RPMI7951 (cell line): ENCODE measurements at places on chromosomes 5 and 9. TPM values are rescaled to one million over a fixed set of nuclear protein-coding genes. Genes with fewer than 3 reads are reported as not detected.
A peak's percentile ranks its signal among the peaks of the same experiment; 100 is the strongest.

DNA sequence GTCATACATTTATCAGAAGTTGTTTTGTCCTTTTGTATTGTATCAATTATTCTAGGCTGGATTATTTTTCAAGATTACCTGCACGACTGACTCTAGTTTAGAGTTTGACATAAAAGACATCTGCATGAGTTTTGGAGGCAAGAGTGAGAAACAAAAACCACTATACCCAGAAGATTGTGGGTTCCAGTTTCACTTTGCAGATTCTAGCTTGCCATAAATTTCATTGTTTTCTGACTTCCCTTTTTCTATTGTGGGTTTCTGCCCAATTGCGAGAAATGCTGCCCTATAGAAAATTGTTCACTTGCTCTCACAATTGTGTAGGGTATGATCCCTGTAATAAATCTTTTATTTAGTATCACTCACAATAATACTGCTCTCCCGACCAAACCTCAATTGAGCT lies 1043.4 kb upstream of the CDH10 start:
- DNase-seq = no peak

The TMEM167A gene
- total RNA-seq = 117 and 145 TPM in 2 replicates

The UBE2D2 gene
- total RNA-seq = 75.7 and 83.7 TPM in 2 replicates

The CCDC192 gene
- not detected in 2 replicates for total RNA-seq

DNA sequence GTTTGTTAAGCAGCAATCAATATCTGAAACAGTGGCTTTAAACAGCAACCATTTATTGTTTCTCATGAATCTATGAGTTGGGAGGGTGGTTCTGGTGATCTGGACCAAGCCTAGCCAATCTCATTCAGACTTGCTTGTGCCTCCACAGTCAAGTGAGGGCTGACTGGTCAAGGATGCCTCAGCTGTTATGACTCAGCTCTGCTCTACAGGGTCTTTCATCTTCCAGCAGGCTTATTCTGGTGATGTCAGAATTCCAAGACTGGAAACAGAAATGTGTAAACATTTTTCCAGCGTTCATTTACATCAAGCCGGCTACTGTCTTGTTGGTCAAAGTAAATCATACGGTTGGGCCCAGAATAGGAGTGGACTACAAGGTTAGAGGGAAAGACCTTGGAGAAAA lies 2.5 kb upstream of the PIP5K1B start:
- peak; percentile 3 for DNase-seq

The LRRC70 gene
- 0.12 and 0.59 TPM in 2 replicates for total RNA-seq

- DNase-seq = no peak
These were observed 19.6 kb downstream of the BAAT start for GRCh38 chr9:101365181-101365580.

The SEC61B gene
- 267 and 309 TPM in 2 replicates for total RNA-seq

The DBH gene
- not detected in 2 replicates for total RNA-seq

- peak; percentile 76 for DNase-seq
These were observed 23.5 kb upstream of the ALDOB start for GRCh38 chr9:101458963-101459631.

The KIAA1958 gene
- 1.7 TPM in 2 replicates for total RNA-seq

- DNase-seq = peak; percentile 80
These were observed 120.5 kb downstream of the PRDM6 start for GRCh38 chr5:123209502-123210027.

- DNase-seq = no peak
These were observed 83.5 kb upstream of the RIOK2 start for GRCh38 chr5:97266576-97266975.

The NR4A3 gene
- under 0.01 and 0.10 TPM in 2 replicates for total RNA-seq

- DNase-seq = peak; percentile 81
These were observed 293.4 kb upstream of the PTGER4 start for GRCh38 chr5:40386289-40386688.

DNA sequence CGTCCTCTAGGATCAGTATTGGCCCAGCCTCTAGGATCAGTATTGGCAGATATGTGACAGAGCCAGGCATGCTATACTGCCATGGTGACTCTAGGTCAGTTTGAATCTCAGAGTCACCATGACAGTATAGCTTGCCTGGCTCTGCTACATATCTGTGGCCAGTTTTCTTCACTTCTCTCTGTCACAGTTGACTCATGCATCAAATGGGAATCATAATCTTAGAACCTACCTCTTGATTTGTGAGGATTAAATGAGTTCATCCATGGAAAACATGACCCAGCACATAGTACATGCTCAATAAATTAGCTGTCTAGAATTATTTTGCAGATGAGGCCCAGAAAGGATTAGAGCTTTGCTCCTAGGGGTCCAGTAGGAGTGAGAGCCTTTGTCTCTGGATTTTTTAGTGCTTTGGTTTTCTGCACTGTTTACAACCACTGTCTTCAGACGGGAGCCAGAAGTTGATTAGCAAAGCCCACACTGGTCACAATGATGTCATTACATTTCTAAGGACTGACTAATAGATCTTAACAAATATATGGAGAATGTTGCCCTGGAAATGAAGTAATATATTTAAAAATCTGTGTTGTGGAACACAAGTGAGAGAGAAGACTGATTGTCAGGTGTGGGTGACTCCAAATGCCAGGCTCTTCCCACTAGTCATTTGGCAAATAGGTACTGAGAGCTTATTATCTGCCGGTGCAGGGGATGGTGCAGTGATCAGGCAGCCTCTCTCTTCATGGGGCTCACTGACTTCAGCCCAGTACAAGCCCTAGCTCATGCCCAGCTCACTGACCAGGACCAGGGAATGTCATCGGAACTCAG lies 76.0 kb downstream of the COL15A1 start:
- DNase-seq = peak; percentile 87

The PCDHGC4 gene
- total RNA-seq = 0.78 and 1.1 TPM in 2 replicates

DNA sequence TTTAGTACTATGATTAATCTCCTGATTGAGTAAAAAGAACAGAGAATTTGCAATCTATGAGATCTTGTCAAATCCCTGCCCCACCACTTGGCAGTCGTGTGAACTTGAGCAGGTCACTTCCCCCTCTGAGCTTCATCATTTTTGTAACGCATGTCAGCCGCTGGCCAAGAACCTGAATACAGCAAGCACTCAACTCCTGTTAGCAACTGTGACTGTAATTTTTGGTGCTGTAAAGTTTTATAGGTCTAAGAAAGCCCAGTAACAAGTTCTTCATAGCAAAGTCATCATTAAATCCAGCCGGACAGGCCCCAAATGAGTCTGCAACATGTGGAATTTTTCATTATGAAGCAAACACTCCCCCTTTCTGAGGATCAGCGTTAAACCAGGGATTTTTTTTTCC lies 49.4 kb downstream of the DRD1 start:
- no peak for DNase-seq

GRCh38 chr5:16854351-16854750 lies 81.7 kb downstream of the MYO10 start:
- no peak for DNase-seq

DNA sequence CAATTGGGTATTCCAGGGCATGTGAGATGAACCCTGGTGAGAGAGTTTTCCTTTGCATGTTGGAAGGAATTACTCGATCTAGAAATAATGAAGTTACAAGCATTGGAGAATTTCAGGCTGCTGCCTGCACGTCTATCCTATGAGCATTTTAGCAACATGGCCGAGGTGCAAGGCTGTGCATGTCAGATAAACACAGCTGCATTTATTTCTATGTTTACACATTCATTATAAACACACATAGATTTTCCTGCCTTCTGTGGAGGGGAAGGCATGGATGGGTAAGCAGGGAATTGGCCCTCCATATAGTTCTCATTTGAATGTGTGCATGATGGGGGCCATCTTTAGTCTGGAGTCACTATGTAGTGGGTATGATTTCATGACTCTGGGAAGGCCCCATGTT lies 42.3 kb downstream of the AOPEP start:
- no peak for DNase-seq

- DNase-seq = no peak
These were observed 15.9 kb upstream of the CDC20B start for GRCh38 chr5:55188656-55189540.

DNA sequence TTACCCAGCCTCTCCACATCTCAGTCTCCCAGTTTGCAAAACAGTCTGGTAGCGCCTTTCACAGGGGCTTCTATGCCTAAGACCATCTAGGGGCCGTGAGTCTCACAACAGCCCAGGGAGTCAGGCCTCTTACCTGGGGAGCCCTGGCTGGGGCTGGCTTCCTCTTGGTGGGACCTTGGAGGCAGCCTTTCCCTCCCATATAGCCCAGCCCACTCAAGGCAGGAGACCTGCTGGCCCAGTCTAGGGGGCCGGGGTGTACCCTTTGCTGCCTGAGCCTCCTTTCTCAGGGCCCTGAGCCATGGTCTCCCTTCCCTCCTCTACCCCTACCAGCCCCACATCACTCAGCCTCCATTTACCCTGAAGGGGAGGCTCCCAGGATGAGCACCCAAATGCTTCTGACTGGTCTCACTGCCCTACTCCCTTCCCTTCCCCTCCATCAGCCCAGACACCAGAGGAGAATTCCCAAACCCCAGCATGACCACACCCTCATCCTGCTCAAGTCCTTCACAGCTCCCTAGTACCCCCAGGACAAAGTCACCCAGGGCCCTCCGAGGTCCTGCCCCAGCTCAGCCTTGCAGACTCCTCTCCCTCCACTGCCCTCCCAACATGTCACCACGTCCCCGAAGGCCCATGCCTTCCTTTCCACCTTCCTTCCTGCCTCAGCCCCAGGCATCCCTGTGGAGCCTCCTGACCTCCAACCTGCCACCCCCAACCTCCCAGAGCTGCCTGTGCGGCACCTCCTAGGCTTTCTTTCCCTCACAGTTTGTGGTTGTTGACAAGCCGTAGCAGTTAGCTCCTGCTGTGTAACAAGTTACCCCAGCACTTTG lies 55.3 kb downstream of the BARX1 start:
- no peak for DNase-seq

The AK8 gene
- not detected in 2 replicates for total RNA-seq

DNA sequence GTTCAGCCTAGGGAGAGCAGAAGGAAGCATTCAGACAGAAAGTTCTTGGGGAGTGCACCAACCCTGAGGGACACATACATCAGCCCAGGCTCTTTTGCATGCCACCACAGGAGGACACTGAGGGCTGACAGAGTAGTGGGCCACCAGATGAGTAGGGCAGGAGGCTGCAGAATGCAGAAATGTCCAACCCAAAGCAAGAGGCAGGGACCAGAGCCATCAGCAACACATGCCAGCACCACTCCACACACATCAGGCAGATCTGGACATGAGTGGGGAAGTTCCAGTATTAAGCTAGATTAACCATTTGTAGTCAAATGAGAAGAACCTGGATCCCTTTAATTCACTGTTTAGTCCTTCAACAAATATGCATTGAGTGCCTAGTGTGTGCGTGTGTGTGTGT lies 35.7 kb upstream of the OTULINL start:
- no peak for DNase-seq

The CENPH gene
- total RNA-seq = 56.5 and 57.9 TPM in 2 replicates

DNA sequence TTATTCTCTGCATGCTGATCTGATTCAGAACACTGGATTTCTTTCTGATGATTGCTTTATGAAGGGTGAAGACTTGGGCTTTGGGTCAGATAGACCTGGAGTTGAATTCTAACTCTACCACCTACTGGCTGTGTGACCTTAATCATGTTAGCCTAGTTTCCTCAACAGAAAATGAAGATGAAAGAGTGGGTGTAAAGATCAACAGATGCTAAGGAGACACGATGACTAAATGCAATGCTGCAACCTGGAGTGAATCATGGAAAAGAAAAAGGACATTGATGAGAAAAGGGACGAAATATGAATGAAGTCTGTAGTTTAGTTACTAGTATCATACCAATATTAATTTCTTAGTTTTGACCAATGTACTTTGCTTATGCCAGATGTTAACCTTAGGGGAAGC lies 27.8 kb upstream of the DENND1A start:
- no peak for DNase-seq

The ANXA2R gene
- total RNA-seq = 2.6 and 3.2 TPM in 2 replicates

The FYB1 gene
- 0.60 and 0.68 TPM in 2 replicates for total RNA-seq

GRCh38 chr5:91118796-91119195 lies 264.3 kb downstream of the ARRDC3 start:
- no peak for DNase-seq

DNA sequence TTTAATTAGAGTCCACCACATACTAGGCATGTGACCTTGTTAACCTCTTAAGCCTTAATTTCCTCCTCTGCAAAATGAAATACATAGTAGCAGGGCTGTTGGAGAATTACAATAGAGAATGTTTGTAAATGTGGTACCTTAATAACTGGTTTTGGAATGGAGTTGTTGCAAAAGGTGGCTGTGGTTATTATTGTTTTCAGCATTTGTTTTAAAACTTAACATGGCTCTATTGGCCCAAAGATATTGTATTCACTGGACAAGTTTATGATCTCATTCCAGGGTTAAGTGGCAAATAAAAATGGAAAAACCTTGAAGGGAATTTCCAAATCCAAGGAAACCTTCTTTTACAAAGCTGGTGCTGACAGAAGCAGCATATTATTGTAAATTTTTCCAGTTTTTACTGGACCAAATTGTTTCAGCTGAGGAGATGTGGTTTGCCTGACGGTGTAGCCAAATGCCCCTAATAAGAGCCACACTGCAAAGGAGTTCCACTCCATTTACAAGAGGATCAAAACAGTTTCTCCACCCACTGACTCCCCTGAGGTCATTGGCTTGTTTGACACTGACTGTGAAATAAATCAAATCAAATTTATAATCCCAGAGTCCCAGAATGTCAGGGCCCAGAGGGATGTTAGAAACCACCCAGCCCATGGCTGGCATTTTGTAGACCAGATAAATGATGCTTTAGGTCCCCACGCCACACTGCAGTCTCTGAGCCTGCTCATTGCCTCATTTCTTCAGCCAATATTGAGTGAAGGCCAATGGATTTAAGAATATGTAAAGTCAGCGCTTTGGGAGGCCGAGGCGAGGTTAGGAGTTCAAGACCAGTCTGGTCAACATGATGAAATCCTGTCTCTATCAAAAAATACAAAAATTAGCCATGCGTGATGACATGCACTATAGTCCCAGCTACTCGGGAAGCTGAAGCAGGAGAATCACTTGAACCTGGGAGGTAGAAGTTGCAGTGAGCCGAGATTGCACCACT lies 45.2 kb downstream of the ADRA1B start:
- no peak for DNase-seq

The MYOZ3 gene
- 0.78 TPM in 1 of 2 replicates, not detected in the other for total RNA-seq

The GGTA1 gene
- not detected in 2 replicates for total RNA-seq

The ACOT12 gene
- total RNA-seq = not detected in 2 replicates

DNA sequence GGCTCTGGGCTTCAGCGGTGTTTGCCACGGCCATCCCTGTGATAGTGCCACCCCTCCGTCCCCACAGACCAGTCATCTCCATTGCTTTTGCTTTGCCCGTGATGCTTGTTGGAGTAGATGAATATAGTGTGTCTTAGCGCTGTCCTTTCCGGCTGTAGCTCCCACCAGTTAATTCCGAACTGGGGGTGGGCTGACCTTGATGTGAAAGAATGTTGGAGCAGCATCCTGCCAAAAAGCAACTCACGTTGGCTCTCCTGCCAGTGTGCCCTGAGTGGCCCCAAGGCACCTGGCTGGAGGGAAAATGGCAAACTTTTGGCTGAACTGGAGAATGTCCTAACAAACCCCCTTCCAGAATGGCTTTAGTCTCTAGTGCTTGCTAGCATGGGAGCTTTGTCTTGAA lies 20.0 kb downstream of the CLTA start:
- no peak for DNase-seq

The SUSD3 gene
- total RNA-seq = 0.72 TPM in 1 of 2 replicates, not detected in the other

- no peak for DNase-seq
These were observed 69.3 kb upstream of the EGFLAM start for GRCh38 chr5:38189081-38189504.

DNA sequence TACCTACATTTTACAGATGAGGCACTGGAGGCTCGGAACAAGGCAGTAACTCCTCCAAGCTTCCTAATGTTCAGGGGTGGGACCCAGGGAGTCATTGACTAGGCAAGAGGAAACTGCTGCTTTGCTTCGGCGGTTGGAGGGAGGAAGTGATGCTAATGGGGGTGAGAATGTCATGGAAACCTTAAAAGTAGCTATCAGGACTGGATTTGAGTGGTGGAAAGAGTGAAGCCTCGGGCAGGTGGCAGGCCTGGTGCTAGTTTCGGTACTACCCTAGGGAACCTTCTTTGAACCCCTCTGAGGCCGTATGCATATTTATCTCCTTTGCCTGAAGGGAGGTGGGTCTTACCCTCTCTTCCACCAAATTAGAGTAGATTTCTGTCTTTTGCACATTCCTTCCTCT lies 1.6 kb downstream of the BSPRY start:
- no peak for DNase-seq
